ENCODE measurements at places on chromosomes 11 and 22. TPM values are rescaled to one million over a fixed set of nuclear protein-coding genes. Genes with fewer than 3 reads are reported as not detected.

- H3K27me3 ChIP-seq, result peaks cover 41% of the 10 kb centered on the region
- H3K36me3 ChIP-seq, result no peaks in the 10 kb centered on the region
- H3K27ac ChIP-seq, result no peak overlapping the region
- H3K4me1 ChIP-seq, result no peaks in the 10 kb centered on the region
Measured at GRCh38 chr11:11290354-11290753, 62.7 kb downstream of the CSNK2A3 start.

GRCh38 chr11:102168481-102168880, 58.2 kb downstream of the YAP1 start:
- H3K36me3 ChIP-seq, result peaks cover 41% of the 10 kb centered on the region
- H3K27me3 ChIP-seq, result 0 out of 2 replicates have a peak, but pooled peaks cover 2% of the 10 kb centered on the region
- H3K4me3 ChIP-seq, result peak overlapping the region; percentile 9
- H3K27ac ChIP-seq, result peak overlapping the region; percentile 57
- H3K4me1 ChIP-seq, result peaks cover 69% of the 10 kb centered on the region

GRCh38 chr11:62702246-62702645, 5.0 kb downstream of the BSCL2 start:
- no peak overlapping the region for H3K27ac ChIP-seq
- H3K27me3 ChIP-seq, result no peaks in the 10 kb centered on the region

CDKN1C gene
- 0.21 TPM for total RNA-seq

DNA sequence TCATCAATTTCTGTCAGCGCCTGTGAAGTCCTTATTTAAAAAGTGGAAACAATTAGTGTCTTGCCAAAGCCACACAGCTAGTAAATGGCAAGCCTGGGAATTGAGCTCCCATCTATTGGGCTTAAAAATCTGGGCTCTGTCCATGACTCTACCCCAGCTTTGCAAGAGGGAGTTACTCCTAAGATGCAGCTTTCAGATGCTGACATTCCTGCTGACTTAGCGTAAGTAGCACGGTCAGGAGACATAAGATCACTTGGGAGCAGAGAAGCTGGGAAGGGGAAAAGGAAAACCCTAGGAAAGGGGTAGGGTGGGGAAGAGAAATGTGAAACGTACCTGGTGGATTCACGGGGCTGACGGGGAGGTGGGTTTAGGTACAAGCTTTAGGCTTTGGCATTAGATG, 36.0 kb upstream of the OR4B1 start:
- H3K36me3 ChIP-seq, result no peaks in the 10 kb centered on the region
- no peak for DNase-seq
- H3K4me1 ChIP-seq, result no peaks in the 10 kb centered on the region

DNA sequence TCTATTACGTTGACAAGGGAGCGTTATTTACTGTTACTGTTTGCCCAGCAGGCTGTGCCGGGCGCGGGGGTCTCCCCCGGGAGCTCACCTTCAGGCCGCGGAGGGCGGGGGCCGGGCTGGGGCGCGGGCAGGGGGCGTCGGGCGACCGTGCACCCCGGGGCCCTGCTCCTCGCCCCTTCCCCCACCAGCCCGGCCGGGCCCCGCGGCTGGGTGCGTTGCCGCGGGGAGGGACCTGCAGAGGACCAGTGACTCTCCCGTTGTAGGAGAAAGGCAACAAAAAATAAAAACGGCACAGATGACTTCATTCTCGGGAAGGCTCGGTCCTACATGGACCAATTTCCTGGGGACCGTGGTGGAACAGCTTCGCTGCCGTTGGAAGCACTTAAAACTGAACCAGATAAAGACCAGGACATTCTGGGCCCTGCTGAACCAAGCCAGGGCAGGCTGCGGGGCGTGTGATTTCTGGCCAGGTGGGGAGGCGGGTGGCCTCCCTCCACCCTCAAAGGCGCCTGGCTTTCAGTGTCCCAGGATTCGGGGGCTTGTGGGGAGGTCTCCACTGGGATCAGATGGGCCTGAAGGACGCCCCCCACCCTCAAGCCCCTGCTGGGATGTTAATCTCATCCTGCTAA, 57.4 kb downstream of the IGLL1 start:
- H3K36me3 ChIP-seq, result no peaks in the 10 kb centered on the region
- no peaks in the 10 kb centered on the region for H3K27me3 ChIP-seq
- H3K4me3 ChIP-seq, result peak overlapping the region; percentile 66
- H3K4me1 ChIP-seq, result peaks cover 25% of the 10 kb centered on the region
- no peak for DNase-seq
- peak overlapping the region; percentile 91 for H3K27ac ChIP-seq

GRCh38 chr11:102144357-102145355, 34.4 kb downstream of the YAP1 start:
- peak overlapping the region; percentile 43 for H3K4me3 ChIP-seq
- H3K4me1 ChIP-seq, result peaks cover 90% of the 10 kb centered on the region
- DNase-seq, result peak; percentile 7

GRCh38 chr22:35838855-35839576, 121.3 kb downstream of the APOL5 start:
- peaks cover 2% of the 10 kb centered on the region for H3K27me3 ChIP-seq
- peak; percentile 76 for DNase-seq
- peaks cover 69% of the 10 kb centered on the region for H3K4me1 ChIP-seq

- no peak for DNase-seq
- no peaks in the 10 kb centered on the region for H3K36me3 ChIP-seq
- peaks cover 2% of the 10 kb centered on the region for H3K27me3 ChIP-seq
- H3K4me1 ChIP-seq, result peaks cover 15% of the 10 kb centered on the region
Measured at GRCh38 chr11:102464037-102464436, 11.5 kb upstream of the TMEM123 start.

DNA sequence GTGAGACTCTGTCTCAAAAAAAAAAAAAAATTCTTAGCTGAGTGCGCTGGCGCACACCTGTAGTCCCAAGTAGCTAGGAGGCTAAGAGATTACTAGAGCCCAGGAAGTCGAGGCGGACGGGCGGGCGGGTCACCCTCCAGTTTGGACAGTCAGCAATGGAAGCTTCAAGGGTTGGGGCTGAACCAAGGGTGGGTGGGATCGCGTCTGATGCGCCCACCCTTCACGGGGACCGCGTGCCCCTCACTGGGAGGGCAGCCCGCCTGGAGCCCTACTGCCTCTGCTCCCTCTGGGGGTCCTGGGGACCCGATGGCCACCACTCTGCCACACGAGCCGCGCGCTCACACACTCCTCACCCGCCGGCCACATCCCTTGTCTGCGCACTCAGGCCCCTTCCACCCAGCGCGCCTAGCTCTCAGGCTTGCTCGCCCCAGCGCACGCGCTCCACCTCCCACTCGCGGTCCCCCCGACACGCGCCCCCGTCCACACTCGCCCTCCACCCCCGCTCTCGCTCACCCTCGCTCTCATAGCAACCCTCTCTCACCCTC, 494 bp downstream of the CHID1 start:
- H3K4me3 ChIP-seq, result peak overlapping the region; percentile 93
- DNase-seq, result no peak
- H3K36me3 ChIP-seq, result 0 out of 2 replicates have a peak, but pooled peaks cover 3% of the 10 kb centered on the region
- peaks cover 24% of the 10 kb centered on the region for H3K4me1 ChIP-seq
- peak overlapping the region; percentile 68 for H3K27ac ChIP-seq

CXCR5 gene
- not detected for total RNA-seq

OR51B4 gene
- total RNA-seq, result not detected

DNA sequence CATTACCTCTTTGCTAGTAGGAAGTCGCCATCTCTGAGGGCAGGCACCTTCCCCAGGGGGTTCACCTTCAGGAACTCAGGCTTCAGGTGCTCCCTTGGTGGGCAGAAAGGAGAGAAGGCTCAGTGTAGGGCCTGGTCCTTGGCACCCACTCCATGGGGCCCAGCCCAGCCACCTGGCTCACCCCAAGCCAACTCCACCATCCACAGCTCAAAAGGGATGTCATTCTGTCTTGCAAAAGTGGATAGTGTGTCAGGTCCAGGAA, 2.7 kb upstream of the GSTT4 start:
- peaks cover 20% of the 10 kb centered on the region for H3K27me3 ChIP-seq
- no peak for DNase-seq
- H3K27ac ChIP-seq, result no peak overlapping the region

- DNase-seq, result no peak
- H3K36me3 ChIP-seq, result no peaks in the 10 kb centered on the region
- H3K27ac ChIP-seq, result no peak overlapping the region
Measured at GRCh38 chr22:38172832-38173640, 8.6 kb downstream of the PLA2G6 start.

PIWIL4 gene
- 0.38 TPM for total RNA-seq

DNA sequence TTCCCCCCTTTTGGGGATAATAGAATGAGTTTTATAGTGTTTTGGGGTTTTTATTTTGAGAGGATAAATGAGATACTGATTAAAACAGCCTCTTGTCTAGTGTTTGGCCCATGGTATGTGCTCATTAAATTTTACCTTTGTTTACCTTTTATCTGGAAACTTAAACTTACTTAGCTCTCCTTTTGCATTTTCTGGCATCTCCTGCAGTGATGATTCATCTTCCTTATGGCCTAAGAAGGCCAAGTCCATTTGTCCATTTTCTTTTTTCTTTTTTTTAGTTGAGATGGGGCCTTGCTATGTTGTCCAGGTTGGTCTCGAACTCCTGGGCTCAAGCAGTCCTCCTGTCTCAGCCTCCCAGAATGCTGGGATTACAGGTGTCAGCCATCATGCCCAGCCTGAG, 156.3 kb downstream of the COMMD9 start:
- no peaks in the 10 kb centered on the region for H3K27me3 ChIP-seq
- no peak overlapping the region for H3K27ac ChIP-seq
- H3K4me3 ChIP-seq, result no peak overlapping the region
- peaks cover 34% of the 10 kb centered on the region for H3K4me1 ChIP-seq
- DNase-seq, result no peak
- no peaks in the 10 kb centered on the region for H3K36me3 ChIP-seq

DNA sequence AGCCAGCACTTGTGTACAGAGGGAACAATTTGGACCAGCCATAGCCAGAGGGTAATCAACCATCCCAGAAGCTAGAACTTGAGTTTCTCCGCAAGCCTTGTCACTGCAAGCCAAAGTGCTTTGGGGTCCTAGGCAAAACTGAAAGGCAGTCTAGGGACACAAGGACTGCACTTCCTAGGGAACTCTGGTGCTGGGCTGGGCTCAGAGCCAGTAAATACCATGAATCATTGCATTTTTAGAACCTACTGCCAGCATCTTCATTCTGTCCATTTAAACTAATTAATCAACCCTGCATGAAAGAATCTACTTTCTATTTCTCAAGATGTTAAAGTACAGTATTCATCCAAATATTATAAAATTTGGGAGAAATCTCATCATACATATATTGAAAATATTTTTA, 20.0 kb downstream of the PATE3 start:
- no peak overlapping the region for H3K4me3 ChIP-seq
- no peaks in the 10 kb centered on the region for H3K27me3 ChIP-seq
- DNase-seq, result no peak

NXPE4 gene
- not detected for total RNA-seq

DNA sequence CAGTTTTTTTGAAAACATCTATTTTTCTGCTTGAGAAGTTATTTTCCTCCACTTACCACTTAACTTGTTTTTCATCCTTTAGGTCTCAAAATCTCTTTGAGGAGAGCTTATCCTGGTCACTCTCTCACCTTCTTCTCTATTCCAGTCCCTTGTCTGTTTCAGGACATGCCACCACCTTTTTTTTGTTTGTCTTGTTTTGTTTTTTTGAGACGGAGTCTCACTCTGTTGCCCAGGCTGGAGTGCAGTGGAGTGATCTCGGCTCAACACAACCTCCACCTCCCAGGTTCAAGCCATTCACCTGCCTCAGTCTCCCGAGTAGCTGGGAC, 4.6 kb upstream of the BCL2L13 start:
- H3K4me1 ChIP-seq, result peaks cover 41% of the 10 kb centered on the region
- H3K27ac ChIP-seq, result peak overlapping the region; percentile 95
- peaks cover 6% of the 10 kb centered on the region for H3K27me3 ChIP-seq
- DNase-seq, result no peak
- no peak overlapping the region for H3K4me3 ChIP-seq

MRGPRE gene
- total RNA-seq, result not detected

OR2AG2 gene
- 0.15 TPM for total RNA-seq

ABCG4 gene
- 0.46 TPM for total RNA-seq

DNA sequence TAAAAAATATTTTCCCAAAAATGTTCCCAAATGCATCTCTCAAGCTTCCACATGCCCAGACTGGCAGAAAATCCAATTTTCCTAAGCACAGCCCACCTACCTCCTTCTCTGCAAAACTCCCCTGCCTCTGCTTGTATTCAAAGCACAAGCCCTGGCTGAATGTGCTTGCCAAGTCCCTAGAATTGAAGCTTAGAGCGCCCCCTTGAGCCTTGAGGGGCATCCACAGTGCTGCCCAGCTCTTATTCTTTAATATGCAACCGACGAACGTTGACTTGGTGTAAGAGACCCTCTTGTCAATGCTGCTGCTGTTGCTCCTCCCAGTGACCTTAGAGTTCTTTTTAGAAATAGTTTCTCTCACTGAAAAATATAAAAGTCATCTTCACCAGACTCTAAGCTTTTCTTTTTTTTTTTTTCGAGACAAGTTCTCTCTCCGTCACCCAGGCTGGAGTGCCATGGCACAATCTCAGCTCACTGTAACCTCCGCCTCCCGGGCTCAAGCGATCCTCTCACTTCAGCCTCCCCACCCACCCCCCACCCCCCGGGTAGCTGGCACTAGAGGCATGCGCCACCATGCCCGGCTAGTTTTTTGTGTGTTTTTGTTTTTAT, 63.5 kb upstream of the CAPRIN1 start:
- H3K4me3 ChIP-seq, result no peak overlapping the region
- H3K27me3 ChIP-seq, result peaks cover 14% of the 10 kb centered on the region
- H3K36me3 ChIP-seq, result no peaks in the 10 kb centered on the region

- H3K27ac ChIP-seq, result peak overlapping the region; percentile 96
- H3K4me3 ChIP-seq, result peak overlapping the region; percentile 97
- no peaks in the 10 kb centered on the region for H3K27me3 ChIP-seq
- peaks cover 78% of the 10 kb centered on the region for H3K4me1 ChIP-seq
- no peak for DNase-seq
Measured at GRCh38 chr11:128520888-128521681, 66.3 kb downstream of the ETS1 start.

DRD2 gene
- total RNA-seq, result not detected

DNA sequence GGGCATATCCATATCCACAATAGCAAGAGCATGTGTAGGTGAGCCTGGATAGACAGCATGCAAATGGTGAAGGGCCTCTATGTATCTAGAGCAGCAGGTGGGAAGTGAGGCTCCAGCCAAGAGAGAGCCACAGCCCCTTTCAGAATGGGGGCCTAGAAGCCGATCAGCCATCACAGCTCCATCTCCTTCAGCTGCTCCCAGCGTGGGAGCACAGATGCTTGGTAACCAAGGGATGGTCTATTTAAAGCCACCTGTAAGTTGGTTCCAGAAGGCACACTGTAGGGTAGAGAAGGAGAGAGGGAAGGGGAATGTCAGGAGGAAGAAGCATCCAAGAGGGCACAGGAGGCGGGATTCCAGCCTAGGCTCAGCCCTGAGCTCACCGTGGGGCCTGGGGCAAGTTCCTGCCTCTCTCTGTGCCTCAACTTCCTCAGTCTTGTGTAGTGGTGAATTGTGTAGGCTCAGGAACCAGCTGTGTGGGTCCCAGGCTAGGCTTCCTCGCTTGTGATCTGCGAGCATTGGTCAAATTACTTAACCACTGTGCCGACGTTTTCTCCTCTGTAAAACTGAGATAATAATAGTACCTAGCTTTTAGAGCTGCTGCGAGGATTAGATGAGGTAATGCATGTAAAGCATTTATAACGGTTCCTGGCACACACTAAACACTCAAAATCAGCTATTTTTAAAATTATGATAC, 122.9 kb upstream of the NAV2 start:
- peaks cover 19% of the 10 kb centered on the region for H3K4me1 ChIP-seq
- H3K27ac ChIP-seq, result no peak overlapping the region
- no peak for DNase-seq
- H3K4me3 ChIP-seq, result no peak overlapping the region
- H3K36me3 ChIP-seq, result peaks cover 8% of the 10 kb centered on the region
- H3K27me3 ChIP-seq, result peaks cover 6% of the 10 kb centered on the region

TREH gene
- not detected for total RNA-seq

GRCh38 chr11:3849297-3849874, 6.1 kb upstream of the STIM1 start:
- H3K36me3 ChIP-seq, result no peaks in the 10 kb centered on the region
- peaks cover 8% of the 10 kb centered on the region for H3K27me3 ChIP-seq
- peaks cover 10% of the 10 kb centered on the region for H3K4me1 ChIP-seq
- H3K27ac ChIP-seq, result no peak overlapping the region
